ENCODE measurements at places on chromosomes 16 and 17.

GRCh38 chr17:78104540-78104941 is 24.0 kb downstream of the TMC6 start:
- DNase-seq = no peak

DNA sequence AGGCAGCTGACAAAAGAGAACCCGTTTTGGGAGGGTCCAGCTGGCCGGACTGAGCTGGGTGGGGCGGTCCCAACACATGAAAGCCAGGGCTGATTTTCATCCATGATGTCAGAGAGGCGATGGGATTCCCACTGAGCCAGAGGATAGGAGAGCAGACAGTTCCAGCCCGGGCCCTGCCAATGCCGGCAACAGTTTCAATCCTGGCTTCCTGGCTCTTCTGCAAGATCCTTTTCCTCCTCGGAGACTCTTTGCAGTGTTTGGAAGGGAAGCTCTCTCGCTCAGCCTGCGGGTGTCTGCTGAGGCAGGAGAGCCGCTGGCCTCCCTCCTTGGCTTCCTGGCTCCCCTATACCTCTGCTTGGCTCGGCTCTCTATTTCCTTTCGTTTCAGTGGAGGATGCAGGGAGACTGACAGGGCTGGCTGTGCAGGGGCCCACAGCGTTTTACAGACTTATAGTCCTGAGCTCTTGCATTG is 145.5 kb upstream of the SOX9 start:
- no peak for DNase-seq

DNA sequence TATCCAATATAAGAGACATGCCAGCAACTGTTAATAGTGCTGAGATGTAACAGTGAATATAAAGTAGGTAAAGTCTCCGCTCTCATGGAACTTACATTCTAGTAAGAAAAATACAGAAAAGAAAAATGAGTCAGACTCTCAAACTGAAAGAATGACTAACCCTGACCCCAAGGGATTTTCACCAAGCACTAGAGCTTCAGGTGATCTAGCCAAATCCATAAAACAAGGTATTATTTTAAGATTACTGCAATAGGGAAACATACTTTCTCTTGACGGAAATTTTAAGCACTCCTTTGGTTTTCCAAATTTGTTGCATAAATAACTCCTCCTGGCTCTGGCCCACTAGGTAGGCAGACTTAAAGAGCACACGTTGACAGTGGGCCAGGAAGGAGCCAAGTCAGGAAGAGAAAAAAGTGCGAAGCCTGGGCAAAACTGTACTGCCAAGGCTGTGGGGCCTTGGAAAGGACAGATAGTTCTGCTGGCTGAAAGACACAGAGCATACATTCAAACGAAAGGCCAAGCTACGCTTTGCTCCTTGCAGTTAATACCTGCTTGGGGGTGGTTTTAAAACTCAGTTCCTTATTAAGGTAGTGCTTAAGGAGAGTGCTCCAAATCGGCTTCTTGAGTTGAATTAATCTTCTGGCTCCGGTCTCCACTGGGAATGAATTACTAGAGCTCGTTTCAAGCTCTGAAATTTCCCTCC is 1.4 kb downstream of the GOT2 start:
- no peak for DNase-seq

- DNase-seq = no peak
Measured at GRCh38 chr16:4925293-4925607, 11.7 kb downstream of the PPL start.

DNA sequence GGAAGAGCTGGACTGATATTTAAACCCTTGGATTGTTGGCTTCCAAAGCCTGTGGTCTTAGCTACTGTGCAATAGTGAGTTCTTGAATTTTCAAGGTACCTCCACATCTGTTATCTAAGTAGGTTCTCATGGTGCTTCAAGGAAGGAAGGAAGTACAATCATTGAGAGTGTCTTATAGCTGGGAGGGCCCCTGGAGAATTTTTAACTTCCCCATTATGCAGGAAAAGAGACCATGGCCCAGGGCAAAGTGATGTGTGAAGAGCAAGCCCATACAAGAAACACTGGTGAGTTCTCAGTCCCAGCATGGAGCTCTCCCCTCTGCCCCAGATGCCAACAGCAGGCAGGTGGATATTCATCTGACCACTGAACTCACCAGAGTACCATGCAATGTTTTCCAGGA is 169.0 kb upstream of the IRX6 start:
- DNase-seq = no peak

GRCh38 chr17:49290690-49291359 is 60.2 kb upstream of the PHOSPHO1 start:
- DNase-seq = no peak

- DNase-seq = no peak
Measured at GRCh38 chr16:12231666-12232065, 255.1 kb downstream of the SNX29 start.

DNA sequence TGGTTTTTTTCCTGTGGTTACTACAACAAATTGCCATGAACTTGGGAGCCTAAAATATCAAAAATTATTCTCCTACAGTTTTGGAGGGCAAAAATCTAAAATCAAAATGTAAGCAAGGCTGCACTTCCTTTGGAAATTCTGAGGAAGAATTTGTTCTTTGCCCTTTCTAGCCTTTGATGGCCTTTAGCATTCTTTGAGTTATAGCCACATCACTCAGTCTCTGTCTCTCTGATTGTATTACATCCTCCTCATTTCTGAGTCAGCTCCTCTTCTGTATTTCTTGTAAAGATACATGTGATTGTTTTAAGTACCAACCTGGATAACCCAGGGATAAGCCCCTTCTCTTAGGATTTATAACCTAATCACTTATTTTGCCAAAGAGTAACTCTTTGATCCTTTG is 282.0 kb downstream of the BCAS3 start:
- no peak for DNase-seq

GRCh38 chr16:81123092-81123852 is 27.1 kb upstream of the GCSH start:
- DNase-seq = no peak

- DNase-seq = no peak
Measured at GRCh38 chr16:85878875-85879274, 20.1 kb upstream of the IRF8 start.

GRCh38 chr16:3149630-3150345 is 15.0 kb downstream of the ZNF213 start:
- DNase-seq = no peak

DNA sequence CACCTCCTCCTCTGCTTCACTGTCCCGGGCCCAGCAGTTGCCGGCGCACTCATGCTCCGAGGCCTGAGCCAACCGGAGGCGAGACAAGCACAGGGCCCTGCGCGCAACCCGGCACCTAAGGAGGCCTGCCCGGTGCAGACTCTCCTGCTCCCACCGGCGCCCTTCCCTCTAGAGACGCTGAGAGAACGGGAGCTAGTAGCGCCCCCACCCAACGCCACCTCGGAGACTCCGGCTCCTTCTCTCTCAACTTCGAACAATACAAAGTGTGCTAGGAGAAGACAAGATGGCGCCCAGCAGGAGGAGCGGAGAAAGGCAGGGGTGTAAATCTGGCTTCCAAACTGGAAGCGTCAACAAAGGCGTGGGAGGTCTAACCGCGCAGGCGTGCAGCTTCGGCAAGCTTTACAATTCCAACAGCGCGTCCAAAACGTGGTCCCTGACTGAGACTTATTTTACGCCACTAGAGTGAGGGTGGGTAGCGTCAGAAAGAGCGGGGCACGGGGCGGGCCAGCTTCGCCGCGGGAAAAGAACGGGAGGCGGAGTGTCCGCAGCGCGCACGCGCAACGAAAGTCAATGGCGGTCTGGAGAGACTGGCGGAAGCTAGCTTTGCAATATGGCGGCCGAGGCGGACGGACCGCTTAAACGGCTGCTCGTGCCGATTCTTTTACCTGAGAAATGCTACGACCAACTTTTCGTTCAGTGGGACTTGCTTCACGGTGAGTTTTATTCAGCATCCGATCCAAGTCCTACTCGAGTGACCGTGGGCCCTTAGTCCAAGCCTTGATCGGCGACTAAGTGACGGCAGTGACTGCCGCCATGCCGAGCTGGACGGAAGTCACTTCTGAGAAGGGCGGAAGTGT is at the start of gene MPDU1:
TSS of gene MPDU1 (plus strand) at position 600 of the 857 bp plus-strand sequence. CDS start at position 611, 11 bp downstream.
- peak; percentile 90 for DNase-seq

- DNase-seq = no peak
Measured at GRCh38 chr17:6162216-6162615, 92.0 kb downstream of the WSCD1 start.

GRCh38 chr16:15966836-15967546 is 17.6 kb downstream of the ABCC1 start:
- DNase-seq = no peak

DNA sequence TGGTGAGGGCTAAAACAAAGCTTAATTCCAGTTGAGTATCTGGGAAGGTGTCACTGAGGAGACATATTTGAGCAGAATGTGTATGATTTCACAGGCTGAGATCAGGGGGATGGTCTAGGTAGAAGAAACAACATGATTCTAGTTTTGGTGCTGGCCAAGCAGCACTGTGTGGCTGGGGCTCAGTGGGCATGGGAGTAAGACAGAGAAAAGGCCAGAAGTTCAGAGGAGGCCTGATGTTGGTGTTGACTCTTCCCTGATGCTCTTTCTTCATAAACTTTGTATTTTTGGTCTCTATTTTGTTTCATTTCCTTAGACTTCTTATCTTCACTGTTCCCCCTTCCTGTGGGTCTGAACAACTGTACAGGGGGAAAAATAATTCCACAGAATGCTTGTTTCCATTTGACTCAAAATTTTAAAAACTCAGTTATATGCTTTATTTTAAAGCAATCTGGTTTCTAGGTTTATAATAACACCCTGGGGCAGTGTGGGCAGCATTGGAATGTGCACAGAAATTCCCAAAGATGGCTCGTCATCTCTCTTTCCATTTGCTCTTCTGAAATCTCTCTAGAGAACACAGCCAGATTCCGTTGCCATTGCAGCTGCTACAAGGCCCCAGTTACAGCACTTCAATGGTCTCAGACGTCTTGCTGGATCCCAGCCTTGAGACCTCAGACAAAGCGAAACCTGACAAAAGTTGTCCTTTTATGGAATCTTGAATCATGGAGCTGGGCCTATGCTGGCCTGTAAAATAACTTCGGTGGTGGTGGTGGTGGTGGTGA is 68.3 kb downstream of the SNX11 start:
- no peak for DNase-seq

DNA sequence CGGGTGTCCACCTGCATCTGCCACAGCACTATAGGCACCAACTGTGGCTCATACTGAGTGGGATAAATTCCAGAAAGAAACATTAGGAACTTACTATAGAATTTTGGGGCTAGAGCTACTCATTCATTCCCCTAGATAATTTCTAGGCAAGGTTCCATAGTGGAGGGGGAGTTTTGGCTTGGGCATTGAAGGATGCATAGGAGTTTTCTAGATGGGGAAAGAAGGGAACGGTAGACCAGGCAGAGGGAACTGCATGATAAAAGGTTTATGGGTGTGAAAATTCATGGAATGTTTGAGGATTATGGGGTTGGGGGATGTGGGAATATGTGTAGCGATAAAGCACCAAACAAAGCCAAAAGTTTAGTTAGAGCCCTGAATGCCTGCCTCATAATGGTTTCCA is 35.5 kb downstream of the IL4R start:
- no peak for DNase-seq

DNA sequence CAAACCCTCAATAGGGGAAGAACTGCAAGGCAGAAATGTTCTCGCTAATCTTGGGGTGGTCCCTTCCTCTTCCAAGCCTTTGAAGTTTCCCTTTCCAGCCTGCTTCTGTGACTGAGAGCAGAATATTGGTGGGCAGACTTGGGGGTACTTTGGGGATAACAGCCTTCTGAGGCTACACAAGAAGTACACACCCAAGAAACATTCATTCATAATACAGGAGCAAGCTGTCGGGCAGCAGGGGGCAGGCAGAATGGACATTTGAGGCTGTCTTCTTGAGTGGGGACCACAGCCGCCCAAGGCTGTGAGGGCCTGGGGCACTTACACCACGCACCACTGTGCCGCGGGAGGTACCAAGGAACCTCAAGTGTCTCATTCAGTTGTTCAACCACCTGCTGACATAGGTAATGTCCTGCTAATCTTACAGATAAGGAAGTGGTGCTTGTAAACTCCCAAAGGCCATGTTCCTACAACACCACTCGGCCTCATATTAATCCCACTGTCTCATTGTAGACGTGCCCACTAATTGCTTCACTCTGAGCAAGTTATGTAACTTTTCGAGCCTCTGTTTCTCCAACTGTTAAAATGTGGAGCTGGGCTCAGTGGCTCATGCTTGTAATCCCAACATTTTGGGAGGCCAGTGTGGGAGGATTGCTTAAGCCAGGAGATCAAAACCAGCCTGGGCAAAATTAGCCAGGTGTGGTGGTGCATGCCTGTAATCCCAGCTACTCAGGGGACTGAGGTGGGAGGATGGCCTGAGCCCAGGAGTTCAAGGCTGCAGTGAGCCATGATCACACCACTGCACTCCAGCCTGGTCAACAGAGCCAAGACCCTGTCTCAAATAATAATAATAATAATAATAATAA is 2.5 kb upstream of the MRPS23 start:
- no peak for DNase-seq

- DNase-seq = no peak
Measured at GRCh38 chr17:61399131-61400065, at the start of gene TBX2. TSS of gene TBX2 (plus strand) at chr17:61399843. CDS start at chr17:61400177, 334 bp downstream.

- peak; percentile 81 for DNase-seq
Measured at GRCh38 chr17:42536372-42537155, 523 bp downstream of the NAGLU start.

DNA sequence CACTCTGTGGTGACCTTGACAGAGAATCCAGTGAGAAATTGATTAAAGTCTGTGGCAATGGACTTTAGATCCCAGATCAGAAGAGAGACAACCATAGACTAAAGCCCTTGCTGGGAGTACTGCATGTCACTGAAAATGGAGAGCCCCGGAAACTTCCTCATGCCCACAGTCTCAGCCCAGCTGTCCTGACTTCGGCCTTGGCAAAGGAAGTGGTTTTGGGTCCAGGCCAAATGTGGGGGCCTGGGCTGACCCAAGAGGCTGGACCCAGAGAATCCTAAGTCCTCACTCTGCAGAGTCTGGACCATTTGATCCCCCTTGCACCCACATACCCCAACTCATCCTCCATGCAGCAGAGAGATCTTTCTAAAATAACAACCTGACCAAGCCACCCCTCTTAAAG is 4.7 kb upstream of the BEAN1 start:
- no peak for DNase-seq

GRCh38 chr17:41019415-41019814 is 7.6 kb downstream of the KRTAP1-5 start:
- no peak for DNase-seq

DNA sequence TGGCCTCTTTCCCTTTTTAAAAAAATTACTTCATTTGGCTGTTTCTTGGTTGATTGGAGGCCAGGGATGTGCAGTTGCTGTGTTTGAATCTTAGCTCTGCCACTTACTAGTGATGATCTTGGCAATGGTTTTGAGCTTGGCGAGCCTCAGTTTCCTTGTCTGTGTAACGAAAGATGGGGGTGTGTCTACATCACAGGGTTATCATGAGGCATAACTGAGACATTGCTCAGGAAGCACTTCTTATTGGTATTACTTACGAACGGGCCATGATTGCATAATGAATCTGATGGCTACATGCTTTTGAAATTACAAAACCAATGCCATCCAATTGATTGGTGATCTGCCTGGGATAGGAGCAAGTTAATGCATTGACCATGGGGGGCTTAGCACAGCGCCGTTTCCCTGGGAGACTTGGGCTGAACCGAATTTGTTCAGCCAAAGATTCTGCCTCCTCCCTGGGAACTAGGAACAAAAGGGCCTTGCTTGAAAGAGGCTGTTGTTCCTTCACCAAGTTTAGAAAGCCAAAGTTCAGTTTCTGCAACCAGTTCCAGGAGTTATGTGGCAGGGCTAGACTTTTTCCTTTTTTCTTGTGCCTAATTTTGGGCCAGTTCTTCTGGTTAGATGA is 21.9 kb downstream of the CMIP start:
- DNase-seq = no peak

- no peak for DNase-seq
Measured at GRCh38 chr16:19432429-19432828, 14.7 kb downstream of the TMC5 start.

GRCh38 chr17:37683454-37683984 is 40.3 kb upstream of the DDX52 start:
- DNase-seq = no peak

Data from stimulated activated CD4-positive, alpha-beta T cell treated with anti-CD3 and anti-CD28 coated beads, TNF-alpha, amount 100 ng/mL, for 24 hours (primary cell).